ENCODE measurements at places on chromosomes 4 and X. TPM values are rescaled to one million over a fixed set of nuclear protein-coding genes. Genes with fewer than 3 reads are reported as not detected.

WNK3 gene
- total RNA-seq, result 30.7 TPM

DNA sequence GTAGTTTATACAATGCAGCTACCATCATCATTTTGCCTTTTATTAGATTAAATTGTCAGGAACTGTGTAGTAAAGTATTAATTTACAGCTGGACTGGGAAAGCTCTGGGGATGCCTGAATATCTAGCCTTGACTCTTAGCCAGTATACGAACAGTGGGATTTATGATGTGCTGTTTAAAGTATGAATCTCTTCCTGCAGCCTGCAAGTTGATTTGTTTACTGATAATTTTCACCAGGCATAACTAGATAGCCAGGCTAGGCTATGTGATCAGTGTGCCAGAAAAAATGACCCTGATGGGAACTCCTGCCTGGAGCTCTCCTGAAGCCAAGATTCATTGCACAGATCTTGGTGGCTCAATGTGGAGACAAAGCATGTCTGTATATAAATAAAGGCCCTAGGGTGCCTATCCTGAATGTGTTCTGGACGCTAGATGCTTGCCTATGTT is 119.2 kb downstream of the SCLT1 start:
- DNase-seq, result no peak

DNA sequence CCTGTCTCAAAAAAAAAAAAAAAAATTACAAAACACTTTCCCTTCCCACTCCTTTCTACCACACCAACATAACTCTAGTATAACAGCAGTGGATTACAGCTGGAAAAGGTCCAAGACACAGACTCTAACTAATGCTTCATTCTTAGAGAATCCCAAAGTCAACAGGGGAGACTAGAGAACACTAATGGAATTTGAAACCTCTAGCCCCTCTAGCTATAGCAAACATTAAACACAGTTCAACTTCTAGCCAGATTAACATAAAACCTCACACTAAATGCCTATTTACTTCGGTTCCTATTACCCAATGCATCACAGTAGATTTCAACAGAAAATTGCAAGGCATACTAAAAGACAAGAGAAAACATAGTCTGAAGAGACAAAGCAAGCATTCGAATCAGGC is 10.5 kb upstream of the DHX15 start:
- no peak for DNase-seq

DNA sequence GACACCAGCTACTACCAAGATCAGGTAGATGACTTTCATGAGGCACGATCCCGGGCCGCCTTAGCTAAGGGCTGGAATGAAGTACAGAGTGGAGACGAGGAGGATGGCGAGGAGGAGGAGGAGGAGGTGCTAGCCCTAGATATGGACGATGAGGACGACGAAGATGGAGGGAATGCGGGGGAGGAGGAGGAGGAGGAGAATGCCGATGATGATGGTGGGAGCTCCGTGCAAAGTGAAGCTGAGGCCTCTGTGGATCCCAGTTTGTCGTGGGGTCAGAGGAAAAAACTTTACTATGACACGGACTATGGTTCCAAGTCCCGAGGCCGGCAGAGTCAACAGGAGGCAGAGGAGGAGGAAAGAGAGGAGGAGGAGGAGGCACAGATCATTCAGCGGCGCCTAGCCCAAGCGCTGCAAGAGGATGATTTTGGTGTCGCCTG is 481 bp downstream of the UTP3 start:
- no peak for DNase-seq

GPR82 gene
- total RNA-seq, result not detected

DNA sequence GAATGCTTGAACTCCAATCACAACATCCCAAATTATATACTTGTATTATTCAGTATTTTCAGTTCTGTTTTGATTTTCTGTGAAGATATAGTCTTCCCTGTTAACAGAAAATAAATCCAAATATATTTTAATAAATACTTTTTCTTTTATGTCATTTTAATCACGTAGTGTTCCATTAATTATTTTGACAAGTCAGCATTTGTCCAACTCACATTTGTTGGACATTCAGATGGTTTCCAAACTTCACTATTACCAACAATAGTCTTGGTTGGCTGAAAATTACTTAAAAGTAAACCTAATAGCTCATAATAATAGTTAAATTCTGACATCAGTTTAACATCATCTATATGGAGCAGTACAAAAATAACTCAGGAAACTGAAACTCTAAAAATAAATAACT is 60.7 kb upstream of the SPANXD start:
- no peak for DNase-seq

GRCh38 chr4:118866442-118866841 is 22.2 kb upstream of the SYNPO2 start:
- DNase-seq, result no peak

MAGEB2 gene
- not detected for total RNA-seq
